Activated T-cell treated with anti-CD3 and anti-CD28 coated beads, Interleukin-2, amount 50 U/mL, for 1 hour (primary cell): ENCODE measurements at places on chromosomes 3 and 15.
A peak's percentile ranks its signal among the peaks of the same experiment; 100 is the strongest.

DNA sequence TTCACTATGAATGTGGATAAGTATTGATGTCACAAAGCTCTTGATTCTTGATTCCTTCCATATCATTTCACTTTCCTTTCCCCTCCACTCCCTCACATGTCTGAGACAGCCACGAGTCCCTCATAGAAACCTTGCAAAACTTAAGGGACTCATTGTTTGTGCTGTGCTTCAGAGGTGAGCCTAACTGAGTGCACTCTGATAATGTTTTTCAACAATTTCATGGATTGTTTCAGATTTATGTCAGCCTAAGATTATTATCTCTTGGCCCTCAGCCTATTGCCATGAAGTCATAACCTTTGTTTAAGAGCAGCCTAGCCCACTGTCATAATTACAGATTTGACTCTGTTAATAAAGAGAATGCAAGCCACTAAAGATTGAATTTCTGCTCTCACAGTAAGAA, 363.6 kb downstream of the MECOM start:
- DNase-seq, result no peak

DNA sequence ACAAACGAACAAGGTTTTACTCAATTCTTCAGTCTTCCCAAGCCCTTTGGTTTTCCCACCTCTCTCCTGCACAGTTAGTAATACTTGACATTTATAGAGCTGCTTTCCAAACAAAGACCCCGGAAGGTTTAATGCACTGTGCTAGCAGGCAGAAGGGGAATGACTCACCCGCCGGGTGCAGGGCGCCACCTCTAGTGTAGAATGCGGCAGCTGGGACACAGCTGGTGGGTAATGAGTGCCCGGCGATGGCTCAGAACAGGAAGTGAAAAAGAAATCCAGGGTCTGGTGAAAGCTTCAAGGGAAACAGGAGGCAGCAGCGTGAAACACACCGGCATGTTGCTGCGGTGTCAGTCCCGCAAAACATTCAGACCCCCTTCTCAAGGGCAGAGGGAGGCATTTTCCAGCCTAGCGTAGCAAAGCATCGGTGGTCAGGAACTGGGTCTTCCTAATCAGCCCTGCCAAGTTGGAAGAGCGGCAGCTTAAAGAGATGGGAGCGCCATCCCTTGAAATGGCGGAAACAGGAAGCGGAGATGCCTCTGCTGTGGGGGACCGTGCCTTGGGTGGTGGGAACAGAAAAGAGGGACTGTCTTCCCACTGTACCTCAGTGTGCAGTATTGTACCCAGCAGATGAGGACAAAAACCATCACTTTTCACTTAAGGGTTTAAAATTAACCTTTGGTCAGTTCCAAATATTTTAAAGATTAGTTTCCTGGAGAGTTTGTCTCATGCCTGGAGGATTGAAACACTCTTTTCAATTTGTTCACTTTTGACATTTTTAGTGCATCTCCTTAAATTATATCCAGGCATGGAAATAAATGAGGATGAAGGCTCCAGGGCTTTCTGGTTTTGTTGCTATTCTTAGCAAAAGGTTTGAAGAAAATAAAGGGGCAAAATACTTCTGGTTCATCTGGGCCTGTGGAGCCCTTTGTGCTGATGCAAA, 160.7 kb upstream of the MCTP2 start:
- no peak for DNase-seq

DNA sequence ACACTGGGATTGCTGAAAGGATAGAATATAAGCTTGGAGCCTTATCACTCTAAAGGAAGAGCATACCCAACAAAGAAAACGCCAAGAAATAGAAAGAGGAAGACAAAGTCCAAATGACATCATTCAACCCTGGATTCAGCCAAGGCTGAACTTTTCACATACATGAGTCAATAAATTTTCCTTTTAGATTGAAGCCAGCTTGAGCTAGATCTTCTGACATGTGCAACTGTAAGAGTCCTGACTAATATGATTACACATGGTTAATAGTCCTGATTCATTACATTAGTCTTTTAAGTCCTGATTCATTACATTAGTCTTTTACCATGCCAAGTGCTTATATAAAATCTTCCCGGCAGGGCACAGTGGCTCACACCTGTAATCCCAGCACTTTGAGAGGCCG, 13.6 kb upstream of the DENND6A start:
- DNase-seq, result no peak

GRCh38 chr3:185820973-185821758, 3.7 kb downstream of the IGF2BP2 start:
- DNase-seq, result no peak

- DNase-seq, result no peak
Observed at GRCh38 chr3:17580901-17581300, 161.5 kb downstream of the TBC1D5 start.

GRCh38 chr3:170634663-170635384, 48.9 kb upstream of the SLC7A14 start:
- DNase-seq, result no peak

- no peak for DNase-seq
Observed at GRCh38 chr3:173970281-173970680, 572.7 kb downstream of the NLGN1 start.

DNA sequence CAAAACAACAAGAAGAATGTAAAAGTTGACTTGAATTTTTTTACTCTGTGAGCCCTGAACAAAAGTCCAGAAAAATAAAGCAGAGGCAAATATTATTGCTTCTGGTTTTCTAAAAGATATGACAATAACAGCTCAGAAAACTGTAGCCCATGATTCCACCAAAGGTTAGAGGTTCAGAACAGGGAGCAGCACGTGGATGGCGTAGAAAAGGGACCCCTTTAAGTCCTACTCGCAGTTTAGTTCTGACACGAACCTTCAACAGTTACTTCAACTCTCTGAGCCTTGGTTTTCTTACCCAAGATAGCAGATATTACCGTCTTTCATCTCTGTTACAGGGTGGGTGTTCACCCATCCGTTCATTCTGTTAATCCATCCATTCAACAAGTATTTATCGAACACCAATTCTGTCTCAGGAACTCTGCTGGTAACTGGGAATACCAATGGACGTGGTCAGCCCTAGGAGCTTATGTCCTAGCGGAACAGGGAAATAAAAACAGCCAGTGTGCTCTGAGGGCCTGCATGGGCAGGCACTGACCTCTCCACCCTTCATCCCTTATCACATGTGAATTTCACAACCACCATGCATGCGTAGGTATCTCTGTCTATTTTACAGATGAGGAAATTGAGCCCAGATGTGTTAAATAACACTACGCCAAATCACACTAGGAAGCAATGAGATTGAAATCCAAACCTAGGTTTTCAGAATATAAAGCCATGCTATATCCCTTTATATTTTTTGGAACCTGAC, 274.2 kb upstream of the ICE2 start:
- no peak for DNase-seq

DNA sequence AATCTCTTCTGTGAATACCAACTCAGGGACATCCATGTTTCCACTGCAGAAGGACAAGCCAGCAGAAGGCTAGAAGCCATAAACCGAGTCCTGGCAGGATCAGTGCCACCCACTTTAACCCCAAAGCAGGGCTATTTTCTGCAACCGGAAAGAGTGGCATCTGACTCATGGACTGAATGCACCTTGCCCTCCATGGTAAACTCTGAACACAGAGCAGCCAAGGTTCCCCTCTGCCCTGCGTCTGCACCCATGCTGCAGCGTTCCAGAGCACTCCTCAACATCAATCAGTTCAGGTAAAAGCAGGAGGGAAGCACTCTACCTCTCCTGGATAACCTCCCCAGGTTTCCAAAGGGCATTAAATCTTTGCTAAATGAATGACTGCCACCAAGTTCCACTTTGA, 801 bp upstream of the NGRN start:
- peak; percentile 27 for DNase-seq

DNA sequence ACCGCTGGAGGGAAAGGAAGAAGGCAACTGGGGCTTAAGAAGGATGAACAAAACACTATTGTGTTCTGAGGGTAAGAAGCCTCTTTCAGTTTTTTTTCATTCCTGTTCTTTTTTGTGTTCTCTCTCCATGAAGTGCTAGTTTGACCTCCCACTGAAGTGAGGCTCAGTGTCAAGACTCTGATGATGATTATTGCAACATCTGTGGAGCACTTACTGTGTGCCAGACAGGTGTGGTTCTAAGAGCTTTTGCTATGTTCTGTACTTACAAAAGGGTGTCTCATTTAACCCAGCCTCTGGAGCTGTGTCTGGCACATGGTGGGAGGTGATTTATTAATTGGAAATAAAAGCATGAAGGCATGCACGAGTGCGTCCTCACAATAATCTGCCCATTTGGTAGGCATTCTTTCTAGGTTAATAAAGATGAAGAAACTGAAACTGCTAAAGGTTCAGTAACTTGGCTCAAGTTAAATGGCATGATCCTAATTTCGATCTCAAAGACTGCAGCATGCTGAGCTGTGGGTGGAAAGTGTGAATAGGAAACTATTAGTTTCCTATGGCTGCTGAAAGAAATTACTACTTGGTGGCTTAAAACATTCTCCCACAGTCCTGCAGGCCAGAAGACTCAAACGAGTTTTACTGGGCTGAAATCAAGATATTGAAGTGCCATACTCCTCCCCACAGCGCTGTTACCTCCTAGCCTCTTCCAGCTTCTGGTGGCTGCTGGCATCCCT, 38.5 kb upstream of the VEPH1 start:
- DNase-seq, result no peak

GRCh38 chr3:134677196-134677986, 26.6 kb upstream of the KY start:
- no peak for DNase-seq

DNA sequence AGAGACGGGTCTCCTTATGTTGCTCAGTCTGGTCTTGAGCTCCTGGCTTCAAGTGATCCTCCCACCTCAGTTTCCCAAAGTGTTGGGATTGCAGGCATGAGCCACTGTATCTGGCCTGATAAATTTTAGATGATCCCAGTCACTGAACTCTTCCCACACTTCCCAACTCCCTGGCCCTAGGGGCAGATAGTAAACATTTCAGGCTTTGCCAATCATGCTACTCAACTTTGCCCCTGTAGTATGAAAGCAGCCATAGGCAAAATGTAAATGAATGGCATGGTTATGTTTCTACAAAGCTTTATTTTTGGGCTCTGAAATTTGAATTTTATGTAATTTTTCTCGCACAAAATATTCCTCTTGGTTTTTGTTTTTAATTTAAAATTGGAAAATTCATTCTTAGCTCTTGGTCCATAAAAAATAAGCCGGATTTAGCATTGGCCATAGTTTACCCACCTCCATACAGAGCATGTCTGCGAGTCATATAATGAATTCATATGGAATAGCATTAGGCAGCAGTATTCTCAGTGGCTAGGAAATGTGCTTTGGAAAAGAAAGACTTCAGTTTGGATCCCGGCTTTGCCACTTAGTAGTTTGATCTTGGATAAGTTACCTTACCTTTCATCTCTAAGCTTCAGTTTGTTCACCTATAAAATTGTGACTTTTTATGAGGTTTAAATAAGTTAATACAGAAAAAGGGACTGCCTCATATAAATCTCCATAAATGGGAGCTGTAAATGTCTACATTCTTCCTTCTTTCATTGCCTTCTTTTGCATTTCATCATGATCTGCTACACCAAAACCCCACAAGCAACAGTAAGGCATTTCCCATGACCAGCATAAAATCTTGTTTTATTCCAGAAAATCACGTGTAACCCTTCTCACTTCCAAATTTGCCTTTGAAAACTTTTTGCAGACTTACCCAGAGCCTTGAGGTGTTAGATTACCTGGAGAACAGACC, 360.3 kb upstream of the TPM1 start:
- no peak for DNase-seq

DNA sequence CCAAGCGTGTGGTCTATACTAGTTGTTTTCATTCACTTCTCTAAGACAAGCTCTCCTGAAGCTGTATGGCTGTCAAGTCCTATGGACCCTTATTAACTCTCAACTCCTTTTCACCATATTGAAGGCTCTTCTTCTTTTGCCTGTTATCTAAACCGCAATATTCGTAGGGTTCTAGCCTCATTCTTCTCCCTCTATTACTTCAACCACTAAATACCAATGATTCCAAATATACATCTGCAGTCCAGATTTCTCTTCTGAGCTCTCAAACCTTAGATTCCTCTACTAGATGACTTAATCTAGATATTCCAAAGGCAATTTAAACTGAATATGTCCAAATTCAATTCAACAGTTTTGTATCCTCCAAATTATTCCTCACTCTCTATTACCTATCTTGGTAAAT, 24.6 kb downstream of the AQR start:
- no peak for DNase-seq

DNA sequence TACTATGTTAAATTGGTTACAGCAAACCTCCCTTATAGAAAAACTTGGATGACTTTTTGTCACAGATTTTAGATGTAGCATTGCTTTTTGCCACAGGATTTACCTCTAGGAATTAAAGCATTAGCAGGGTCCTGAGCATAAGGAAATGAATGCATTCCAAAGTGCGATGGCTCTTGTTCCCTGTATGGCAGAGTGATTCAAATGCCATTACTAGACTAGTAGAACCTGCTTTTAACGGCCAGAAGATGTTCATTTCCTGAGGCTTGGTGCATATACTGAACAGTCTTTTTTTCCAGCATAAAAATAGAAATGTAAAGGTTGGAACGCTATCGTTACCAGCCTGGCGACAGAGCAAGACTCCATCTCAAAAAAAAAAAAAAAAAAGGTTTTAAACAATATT, 59.4 kb downstream of the WNT5A start:
- no peak for DNase-seq

GRCh38 chr3:55406696-55407425, 80.2 kb downstream of the WNT5A start:
- DNase-seq, result no peak

GRCh38 chr3:190384309-190384756, 3.6 kb upstream of the CLDN16 start:
- no peak for DNase-seq

DNA sequence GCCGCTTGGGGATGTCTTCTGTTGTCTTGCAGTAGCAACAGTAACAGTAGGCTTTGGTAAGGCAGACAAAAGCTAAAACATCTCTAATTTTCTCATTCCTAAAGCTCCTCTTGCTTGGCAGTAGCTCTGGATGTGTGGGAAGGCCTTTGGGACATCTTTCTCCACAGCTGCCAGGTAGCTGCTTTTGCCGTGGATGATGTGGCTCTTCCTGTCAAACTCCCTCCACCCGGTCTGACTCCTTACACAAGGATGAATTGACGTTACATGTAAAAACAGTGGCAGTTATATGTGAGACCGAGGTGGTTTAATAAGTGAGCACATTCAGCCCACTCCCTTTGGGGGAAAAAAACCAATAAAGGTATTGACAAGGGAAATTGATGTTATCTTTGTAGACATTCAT, 309.1 kb downstream of the TUSC7 start:
- no peak for DNase-seq

- no peak for DNase-seq
Observed at GRCh38 chr15:80026754-80027153, 32.7 kb upstream of the ZFAND6 start.

DNA sequence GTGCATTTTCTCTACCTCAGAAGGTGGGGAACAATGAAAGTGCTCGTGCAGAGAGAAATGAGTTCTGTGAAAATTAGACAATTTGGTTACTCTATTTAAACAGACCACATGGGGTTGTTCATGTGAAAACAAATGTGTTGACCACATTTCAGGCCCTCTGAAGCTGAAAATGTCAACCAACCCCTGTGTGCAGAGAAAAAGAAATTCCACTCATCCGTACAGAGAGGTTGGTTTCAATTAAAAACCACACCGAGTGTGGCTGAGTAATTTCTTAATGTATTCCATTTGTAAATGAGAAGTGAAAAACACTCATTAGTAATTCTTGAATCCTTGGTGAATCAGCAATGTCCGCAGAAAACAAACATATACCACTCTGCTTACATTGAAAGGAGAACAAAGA, 46.9 kb upstream of the SLC7A14 start:
- DNase-seq, result no peak
